ENCODE measurements at places on chromosomes 1 and 21.

DNA sequence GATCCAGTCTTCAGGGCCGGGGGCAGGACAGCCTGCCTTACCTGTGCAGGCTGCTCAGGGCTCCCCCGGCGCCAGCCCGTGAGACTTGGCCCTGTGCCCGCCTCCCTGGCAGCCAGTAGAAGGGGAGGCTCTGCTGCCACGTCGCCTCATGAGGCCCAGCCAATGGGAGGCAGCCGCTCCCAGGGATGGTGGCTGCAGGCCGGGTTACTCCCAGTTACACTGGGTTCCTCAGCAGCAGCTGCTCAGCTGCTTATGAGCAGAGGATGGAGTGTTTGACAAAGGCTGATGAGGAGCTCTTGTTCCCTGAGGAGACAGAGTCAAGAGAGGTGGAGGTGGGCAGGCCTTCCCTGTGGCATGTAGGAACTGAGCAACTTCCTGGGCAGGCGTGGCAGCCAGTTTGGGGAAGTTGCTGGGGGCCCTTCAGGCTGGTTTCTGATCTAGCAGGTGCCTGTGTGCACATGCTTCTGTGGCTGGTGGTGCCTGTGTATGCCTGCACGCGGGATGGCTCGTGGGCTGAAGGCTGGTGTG lies 5.5 kb downstream of the MFSD2A start:
- DNase-seq, result no peak

DNA sequence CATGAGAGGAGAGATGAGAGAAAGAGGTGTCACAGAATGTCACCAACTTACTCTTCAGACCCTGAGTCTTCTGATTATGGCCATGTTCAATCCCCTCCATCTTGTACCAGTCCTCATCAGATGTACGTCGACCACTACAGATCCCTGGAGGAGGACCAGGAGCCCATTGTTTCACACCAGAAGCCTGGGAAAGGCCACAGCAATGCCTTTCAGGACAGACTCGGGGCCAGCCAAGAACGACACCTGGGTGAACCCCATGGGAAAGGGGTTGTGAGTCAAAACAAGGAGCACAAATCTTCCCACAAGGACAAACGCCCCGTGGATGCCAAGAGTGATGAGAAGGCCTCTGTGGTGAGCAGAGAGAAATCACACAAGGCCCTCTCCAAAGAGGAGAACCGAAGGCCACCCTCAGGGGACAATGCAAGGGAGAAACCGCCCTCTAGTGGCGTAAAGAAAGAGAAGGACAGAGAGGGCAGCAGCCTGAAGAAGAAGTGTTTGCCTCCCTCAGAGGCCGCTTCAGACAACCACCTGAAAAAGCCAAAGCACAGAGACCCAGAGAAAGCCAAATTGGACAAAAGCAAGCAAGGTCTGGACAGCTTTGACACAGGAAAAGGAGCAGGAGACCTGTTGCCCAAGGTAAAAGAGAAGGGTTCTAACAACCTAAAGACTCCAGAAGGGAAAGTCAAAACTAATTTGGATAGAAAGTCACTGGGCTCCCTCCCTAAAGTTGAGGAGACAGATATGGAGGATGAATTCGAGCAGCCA lies 8.0 kb downstream of the ELOA start:
- DNase-seq, result no peak

DNA sequence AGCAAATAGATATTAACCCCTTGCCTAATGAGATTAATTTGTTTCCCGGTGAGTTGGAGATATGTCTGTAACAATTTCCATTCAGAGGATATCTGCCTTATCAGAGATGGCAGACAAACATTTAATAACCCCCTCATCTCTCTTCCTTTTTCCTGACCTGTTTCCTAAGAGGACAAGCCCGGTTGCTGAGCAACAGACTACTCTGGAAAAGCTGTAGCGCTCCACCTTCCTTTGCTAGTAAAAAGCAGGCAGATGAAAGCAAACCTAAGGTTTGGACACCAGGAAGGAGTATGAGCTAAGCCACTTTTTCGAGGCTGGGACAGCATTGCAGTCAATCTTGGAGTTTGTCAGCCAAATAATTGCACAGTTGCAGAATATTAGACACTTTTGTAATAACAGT lies 82.4 kb downstream of the RGS21 start:
- no peak for DNase-seq

GRCh38 chr1:48291421-48291820 lies 68.9 kb downstream of the SLC5A9 start:
- no peak for DNase-seq

- no peak for DNase-seq
Observed at GRCh38 chr1:101158424-101158823, 78.4 kb upstream of the S1PR1 start.

DNA sequence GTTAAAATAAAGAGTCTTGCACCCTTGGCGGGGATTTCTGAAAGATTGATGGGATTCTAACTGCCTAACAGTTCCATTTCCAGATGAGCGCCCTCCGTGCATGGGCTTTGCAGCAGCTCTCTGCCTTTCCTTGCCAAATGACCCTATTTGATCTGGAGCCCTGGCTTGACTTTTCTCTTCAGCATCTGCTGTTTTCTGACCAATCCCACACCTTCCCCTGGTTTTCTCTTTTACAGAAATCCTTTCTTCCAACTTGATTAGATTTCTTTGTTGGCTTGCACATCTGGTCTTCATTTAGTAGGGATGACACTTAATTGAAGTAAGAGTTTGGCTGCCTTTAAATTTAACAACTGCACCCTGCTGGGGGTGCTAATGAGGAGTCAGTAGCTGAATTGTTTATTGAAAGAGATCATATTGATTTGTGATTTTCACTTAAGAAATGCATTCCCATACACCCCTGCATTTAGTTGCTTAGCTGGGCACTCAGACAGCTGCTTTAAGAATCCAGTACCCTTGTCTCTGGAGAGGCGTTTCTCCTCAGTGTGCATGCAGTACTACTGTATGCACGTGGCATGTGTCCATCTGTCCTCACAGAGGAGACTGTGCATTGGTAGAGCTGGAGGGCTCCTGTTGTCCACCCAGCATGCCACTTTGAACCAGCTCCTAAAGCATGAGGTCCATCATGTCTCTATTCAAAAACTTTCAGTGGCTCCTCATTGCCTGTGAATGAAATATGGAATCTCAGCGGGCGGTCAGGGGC lies 99.7 kb downstream of the NOS1AP start:
- no peak for DNase-seq

GRCh38 chr1:118993700-118994026 lies 5.5 kb upstream of the TBX15 start:
- DNase-seq, result no peak

DNA sequence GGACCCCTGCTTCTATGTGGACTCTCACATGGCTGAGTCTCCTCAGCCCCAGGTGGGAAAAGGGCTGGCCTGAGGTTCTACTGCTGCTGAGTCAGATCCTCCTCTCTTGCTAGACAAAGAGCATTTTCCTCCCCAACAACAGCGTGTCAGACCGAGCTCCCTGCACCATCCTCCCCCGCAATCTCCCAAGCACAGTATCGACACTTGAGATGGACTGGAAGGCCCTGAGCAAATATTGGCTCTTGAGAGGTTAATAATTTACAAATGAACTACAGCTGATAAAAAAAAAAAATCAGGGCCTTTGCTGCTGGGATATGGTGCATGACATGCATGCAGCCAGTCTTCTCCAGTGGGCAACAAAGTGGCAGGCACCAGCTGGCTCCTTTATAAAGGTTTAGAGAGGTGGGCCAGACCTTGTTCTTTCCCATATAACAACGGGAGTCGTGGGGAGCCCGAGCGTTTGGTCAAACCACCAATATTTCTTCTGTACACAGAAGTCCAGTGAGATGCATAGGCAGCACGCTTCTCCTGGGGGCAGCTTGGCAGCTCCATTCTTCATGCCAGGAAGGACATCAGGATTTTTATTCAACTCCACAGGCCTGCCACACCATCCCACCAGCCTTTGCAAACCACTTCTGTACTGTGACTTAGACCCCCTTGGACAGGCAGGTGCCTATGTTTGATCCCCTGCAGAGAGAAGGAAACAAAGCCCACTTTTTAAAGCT lies 55.4 kb upstream of the CAMK1G start:
- no peak for DNase-seq

DNA sequence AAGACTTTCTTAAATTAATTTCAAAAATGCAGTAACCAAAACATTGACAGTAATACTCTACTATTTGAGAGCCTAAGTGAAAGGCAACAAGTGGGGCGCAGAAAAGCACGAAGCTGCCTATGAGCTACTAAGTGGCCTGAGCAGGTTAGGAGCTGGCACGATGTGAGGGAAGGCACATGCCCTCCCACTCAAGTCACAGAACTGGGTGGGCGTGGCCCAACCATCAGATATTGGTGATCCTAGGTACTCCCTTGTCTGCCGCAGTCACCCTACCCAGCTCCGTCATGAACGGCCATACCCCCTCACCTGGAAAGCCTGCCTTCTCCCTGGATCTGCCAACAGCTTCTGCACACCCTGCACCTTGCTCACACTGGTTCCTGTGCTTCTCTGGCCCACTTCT lies 40.8 kb downstream of the SSBP3 start:
- DNase-seq, result no peak

- DNase-seq, result no peak
Observed at GRCh38 chr1:156663178-156663577, 14.0 kb downstream of the NES start.

DNA sequence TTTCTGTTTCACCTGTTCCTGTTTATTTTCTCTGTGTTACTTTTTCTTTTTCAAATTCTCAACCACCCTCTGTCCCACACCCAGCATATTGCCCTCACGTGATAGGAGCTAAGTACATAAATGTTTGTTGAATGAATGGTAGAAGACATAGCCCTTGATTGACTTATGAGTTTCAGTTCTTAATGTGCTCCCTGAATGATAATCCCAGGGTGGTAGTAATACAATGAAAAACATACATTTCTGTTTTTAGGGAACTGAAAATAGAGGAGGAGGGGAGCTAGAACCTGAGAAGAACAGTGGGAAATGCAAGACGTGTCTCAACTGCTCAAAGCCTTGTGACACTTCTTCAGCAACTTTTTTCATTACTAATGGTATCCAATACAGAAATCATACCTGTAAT lies 147.1 kb downstream of the SPATA46 start:
- DNase-seq, result no peak

- no peak for DNase-seq
Observed at GRCh38 chr1:188782220-188782841, 1695.3 kb downstream of the BRINP3 start.

DNA sequence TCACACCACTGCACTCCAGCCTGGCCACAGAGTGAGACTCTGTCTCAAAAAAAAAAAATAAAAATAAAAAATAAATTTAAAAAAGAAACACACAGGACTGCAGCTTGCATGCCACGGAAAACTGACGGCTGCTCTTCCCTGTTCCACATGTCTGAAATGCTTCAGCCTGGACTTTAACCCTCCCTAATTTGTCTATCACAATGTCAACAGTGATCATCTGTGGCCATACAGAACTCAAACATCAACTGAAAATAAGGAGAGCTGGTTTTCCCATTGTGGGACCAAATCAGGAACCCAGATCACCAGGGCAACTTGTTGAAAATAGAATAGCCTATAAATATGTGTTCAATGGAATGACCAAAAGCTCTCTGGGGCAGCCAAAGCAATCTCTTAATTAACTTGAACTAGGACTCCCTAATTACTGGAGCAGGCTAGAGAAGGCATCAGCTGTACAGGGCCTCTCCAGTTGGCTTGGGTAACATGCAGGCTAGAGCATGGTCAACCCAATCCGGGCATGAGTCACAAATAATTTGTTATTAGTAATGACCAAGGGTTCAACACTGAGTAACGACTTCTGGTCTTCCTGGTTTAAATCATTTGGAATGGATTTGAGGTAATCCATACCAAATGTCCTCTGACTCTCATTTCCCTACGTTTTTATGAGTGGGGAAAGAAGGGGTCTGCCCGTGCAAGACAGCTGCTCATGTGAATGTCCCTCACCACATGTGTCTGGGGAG lies 62.7 kb upstream of the KAZN start:
- no peak for DNase-seq
